ENCODE measurements at places on chromosomes 4 and X.

- no peak for DNase-seq
These were observed 38.5 kb upstream of the UGT2B7 start for GRCh38 chr4:69057620-69058409.

DNA sequence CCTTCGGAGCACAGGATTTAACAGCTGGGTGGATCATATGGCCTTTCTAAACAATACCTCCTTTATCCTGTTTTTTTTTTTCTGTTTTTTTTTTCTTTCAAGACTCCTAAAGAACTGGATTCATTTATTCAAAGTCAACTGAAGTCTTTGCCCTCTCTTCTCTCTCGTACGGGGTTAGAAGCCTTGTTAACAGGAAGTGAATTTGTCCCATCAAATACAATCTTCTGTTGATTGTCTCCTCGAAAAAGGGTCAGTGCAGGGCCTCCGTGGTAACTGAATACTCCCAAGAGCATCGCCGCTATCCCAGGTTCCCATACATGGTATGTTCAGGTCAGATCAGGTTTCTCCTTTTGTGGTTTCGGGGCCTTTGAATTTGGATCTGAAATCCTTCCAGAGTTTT lies 1.8 kb upstream of the TMEM128 start:
- DNase-seq = no peak

GRCh38 chr4:66123190-66123589 lies 452.9 kb upstream of the EPHA5 start:
- DNase-seq = no peak

GRCh38 chr4:94342694-94343093 lies at the start of gene HPGDS:
HPGDS (minus strand) TSS chr4:94342836; CDS start chr4:94334629, 8,207 bp downstream.
- no peak for DNase-seq

GRCh38 chrX:98962996-98963395 lies 1447.1 kb downstream of the PCDH19 start:
- DNase-seq = no peak

GRCh38 chr4:166386491-166387360 lies 513.7 kb downstream of the TLL1 start:
- no peak for DNase-seq

GRCh38 chrX:350148-350533 lies 31.5 kb upstream of the GTPBP6 start:
- no peak for DNase-seq

DNA sequence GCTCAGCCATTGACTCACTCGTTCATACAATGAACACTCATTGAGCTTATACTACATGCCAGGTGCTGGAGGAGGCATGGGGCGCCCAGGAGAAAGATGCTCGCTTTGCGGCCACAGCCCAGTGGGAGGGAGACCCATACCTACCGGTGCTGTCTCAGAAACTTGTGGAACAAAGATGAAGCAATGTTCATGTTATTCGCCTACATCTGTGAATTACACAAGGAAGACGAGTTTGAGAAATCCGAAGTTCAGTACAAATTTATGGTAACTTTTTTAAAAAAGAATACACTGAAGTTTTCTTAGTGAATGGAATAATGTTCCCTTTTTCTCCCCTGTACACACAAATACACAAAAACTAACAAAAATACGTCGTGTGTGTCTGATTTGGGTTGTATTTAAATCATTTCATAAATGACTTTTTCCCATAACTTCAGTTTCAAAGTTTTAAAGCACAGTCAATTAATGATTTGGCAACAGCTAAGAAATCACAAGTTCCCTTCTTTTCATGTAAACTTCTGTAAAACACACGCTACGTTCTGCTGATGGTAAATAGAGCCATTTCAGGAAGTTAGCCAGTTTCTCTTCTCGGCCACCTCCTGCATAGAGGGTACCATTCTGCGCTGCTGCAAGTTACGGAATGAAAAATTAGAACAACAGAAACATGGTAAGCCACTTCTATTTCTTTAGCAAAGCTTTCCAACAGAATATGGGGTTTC lies at the start of gene TLR8:
Gene TLR8, plus strand, starts transcription at position 575 of the 716 bp plus-strand sequence. Its CDS starts 87 bp downstream, at position 662.
- no peak for DNase-seq

DNA sequence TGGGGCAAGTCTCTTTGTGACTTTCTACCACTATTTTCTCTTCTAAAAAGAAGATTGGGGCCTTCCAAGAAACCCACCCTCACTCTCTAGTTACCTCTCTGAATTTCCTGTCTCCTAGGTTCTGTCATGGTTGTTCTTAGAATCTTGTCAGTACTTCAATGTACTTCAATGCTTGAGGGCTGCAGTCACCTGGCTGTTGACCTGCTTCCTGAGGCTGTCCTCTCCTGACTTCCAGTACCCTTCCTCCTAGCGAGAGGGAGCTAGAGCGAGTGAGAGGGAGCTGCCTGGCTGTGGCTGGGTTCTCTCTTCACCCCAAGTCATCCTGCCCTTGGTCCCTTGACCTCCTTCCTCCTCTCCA lies 17.7 kb downstream of the CD99L2 start:
- no peak for DNase-seq

DNA sequence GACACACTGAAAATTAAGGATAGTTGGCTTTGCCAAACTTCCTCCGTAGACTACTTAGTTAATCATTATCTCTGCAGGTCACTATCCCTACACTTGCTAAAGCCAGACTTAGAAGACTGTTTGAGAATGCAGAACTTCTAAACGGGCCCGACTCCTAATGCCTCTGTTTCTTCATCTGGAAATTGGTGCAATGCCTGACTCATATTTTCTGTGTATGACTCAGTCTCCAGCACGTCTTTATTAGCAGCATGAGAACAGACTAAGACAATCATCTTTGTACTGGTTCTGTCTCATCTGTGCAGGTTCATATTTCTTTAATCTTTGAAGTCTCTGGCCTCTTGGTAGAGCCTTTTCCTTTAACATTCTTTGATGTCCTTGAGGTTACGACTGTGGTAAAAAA lies 411.9 kb upstream of the ACTRT1 start:
- no peak for DNase-seq

DNA sequence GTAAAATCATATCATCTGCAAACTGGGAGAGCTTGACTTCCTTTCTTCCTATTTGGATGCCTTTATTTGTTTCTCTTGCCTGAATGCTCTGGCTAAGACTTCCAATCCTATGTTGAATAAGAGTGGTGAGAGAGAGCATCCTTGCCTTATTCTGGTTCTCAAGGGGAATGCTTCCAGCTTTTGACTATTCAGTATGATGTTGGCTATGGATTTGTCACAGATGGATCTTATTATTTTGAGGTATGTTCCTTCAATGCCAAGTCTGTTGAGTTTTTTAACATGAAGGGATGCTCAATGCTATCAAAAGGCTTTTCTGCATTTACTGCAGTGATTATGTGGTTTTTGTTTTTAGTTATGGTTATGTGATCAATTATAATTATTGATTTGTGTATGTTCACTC lies 2144.6 kb upstream of the TENM3 start:
- no peak for DNase-seq

DNA sequence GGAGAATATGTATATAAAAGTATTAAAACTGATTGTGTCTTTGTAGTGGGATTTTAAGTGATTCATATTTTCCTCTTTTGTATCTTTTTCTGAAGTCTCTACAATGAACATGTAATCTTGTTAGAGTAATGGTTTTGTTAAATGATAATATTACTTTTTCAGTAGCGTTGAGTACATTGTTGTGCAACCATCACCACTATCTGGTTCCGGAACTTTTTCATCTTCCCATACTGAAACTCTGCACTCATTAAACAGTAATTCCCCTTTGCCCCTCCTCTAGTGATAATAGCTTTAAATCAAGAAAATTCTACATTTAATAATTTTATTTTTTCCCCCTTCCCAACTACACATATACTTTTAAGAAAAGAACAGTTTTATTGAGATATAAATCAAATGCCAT lies 23.3 kb downstream of the SHROOM3 start:
- DNase-seq = no peak

GRCh38 chrX:40148385-40149285 lies 50.9 kb upstream of the BCOR start:
- DNase-seq = no peak

- DNase-seq = no peak
These were observed at the start of gene ADH1C for GRCh38 chr4:99352602-99353537. ADH1C (minus strand) TSS chr4:99352746; CDS start chr4:99352675, 71 bp downstream.
